ENCODE measurements at places on chromosomes 12 and 14. TPM values are rescaled to one million over a fixed set of nuclear protein-coding genes. Genes with fewer than 3 reads are reported as not detected.

NGB gene
- not detected for polyA plus RNA-seq

DDN gene
- polyA plus RNA-seq, result 0.37 TPM

GALNT9 gene
- 0.01 TPM for polyA plus RNA-seq

FAM186B gene
- polyA plus RNA-seq, result 0.22 TPM

TBX5 gene
- 30.2 TPM for polyA plus RNA-seq

KRT85 gene
- polyA plus RNA-seq, result not detected

ZC2HC1C gene
- 14.6 TPM for polyA plus RNA-seq

LMNTD1 gene
- polyA plus RNA-seq, result not detected

ERP29 gene
- 39.4 TPM for polyA plus RNA-seq

PLEKHG7 gene
- not detected for polyA plus RNA-seq

FOXG1 gene
- not detected for polyA plus RNA-seq

RASSF8 gene
- polyA plus RNA-seq, result 5.7 TPM

SLC4A8 gene
- polyA plus RNA-seq, result 0.12 TPM

SCN8A gene
- 0.07 TPM for polyA plus RNA-seq

MLH3 gene
- polyA plus RNA-seq, result 8.4 TPM

VRTN gene
- polyA plus RNA-seq, result not detected

MMP17 gene
- 3.7 TPM for polyA plus RNA-seq

CCDC38 gene
- polyA plus RNA-seq, result 0.01 TPM

SLC17A8 gene
- not detected for polyA plus RNA-seq

DNAJC22 gene
- polyA plus RNA-seq, result 0.01 TPM

FSCB gene
- polyA plus RNA-seq, result not detected

KLHDC1 gene
- 6.9 TPM for polyA plus RNA-seq

PPP1R36 gene
- 0.59 TPM for polyA plus RNA-seq

ADSS1 gene
- polyA plus RNA-seq, result 74.6 TPM

EP400 gene
- 6.6 TPM for polyA plus RNA-seq

LRTM2 gene
- polyA plus RNA-seq, result not detected

KRT79 gene
- not detected for polyA plus RNA-seq

TAS2R31 gene
- 0.12 TPM for polyA plus RNA-seq

KRT3 gene
- not detected for polyA plus RNA-seq

OR4E2 gene
- polyA plus RNA-seq, result not detected

KRT73 gene
- polyA plus RNA-seq, result not detected

AKAP5 gene
- 0.09 TPM for polyA plus RNA-seq

PKP2 gene
- polyA plus RNA-seq, result 137 TPM

CLEC9A gene
- polyA plus RNA-seq, result not detected

HOXC11 gene
- not detected for polyA plus RNA-seq

ZNF385A gene
- polyA plus RNA-seq, result 10.5 TPM

TMEM63C gene
- under 0.01 TPM for polyA plus RNA-seq

COPZ1 gene
- 64.0 TPM for polyA plus RNA-seq

RPGRIP1 gene
- polyA plus RNA-seq, result 0.73 TPM

All from heart right ventricle (tissue), 16 donors.